ENCODE measurements at places on chromosomes 3 and 15.

DNA sequence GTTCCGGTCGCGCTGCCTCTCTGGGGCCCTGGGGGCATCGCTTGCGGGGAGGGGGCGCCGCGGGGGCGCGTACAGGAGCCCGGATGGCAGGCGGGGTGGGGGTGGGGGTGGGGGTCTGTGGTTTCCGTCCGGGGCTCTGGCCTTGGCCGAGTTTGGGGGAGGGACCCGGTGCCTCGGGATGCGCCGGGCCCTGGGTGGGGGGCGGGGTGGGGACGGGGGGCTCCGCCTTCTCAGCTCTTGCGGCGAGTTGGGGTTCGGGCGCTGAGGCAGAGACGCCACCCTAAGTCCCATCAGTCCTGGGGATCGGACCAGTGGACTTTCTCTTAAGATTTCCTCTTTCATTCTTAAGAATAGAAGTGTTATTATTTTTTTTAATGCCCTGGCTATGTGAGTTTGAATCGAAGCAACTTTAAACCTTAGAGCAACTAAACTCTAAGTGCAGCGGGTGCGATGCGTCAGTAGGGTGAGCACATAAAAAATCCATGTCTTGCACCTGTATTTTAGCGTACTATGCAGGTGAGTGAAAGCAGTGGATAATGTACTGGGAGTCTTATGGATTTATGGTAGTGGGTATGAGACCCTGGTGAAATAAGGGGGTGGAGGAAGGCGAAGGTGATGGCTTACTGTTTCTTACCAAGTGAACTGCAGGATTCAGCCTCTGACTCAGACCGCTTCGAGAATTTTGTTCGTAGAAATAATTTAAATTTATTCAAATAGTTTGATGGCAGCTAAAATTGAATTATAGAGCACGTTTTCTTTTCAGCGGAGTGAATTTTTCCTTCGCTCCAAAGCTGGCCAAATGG, 762 bp downstream of the CTNNB1 start:
- no peak for DNase-seq

GRCh38 chr3:12706504-12707253, 42.8 kb upstream of the RAF1 start:
- DNase-seq: no peak

DNA sequence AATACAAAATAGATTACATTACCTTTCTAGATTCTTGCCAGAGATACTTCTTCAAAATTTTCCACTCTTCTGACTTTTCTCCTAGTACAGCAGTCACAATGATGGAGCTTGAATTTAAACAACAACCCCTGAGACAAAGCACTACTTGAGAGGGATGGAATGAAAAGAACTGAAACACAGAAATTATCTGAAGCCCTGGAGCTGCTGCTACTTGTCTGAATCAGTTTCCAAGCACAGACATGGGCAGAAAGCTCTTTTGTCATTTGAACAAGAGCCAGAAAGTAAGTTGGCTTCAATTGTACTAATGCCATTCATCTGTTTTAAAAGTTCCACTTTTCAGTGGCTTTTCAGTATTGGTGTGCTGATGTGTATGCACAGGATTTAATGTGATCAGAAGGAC, 718.5 kb upstream of the ARPP21 start:
- no peak for DNase-seq

DNA sequence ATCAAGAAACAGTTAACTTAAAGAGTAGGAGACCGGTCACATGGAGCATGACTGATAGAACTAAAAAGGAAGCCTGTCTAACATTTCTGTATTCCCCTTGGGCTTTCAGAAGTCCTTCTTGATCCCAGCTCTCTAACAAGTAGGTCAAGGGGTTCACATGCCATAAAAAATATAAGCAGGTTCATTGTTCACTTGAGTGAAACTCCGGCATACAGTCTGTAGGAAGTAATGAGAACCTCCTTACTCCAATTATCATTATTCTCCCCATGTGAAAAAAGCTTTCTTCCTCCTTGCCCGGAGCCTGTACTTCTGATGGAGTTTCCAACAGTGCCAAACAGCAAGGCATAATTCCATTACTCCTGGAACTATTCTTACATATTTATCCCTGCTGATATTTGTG, 242.8 kb upstream of the CNTN4 start:
- DNase-seq: no peak

- no peak for DNase-seq
Observed at GRCh38 chr3:152874896-152875749, 40.2 kb downstream of the P2RY1 start.

GRCh38 chr3:17979252-17979651, 236.8 kb upstream of the TBC1D5 start:
- DNase-seq: no peak

GRCh38 chr3:12395349-12396012, 88.8 kb upstream of the TSEN2 start:
- DNase-seq: no peak

DNA sequence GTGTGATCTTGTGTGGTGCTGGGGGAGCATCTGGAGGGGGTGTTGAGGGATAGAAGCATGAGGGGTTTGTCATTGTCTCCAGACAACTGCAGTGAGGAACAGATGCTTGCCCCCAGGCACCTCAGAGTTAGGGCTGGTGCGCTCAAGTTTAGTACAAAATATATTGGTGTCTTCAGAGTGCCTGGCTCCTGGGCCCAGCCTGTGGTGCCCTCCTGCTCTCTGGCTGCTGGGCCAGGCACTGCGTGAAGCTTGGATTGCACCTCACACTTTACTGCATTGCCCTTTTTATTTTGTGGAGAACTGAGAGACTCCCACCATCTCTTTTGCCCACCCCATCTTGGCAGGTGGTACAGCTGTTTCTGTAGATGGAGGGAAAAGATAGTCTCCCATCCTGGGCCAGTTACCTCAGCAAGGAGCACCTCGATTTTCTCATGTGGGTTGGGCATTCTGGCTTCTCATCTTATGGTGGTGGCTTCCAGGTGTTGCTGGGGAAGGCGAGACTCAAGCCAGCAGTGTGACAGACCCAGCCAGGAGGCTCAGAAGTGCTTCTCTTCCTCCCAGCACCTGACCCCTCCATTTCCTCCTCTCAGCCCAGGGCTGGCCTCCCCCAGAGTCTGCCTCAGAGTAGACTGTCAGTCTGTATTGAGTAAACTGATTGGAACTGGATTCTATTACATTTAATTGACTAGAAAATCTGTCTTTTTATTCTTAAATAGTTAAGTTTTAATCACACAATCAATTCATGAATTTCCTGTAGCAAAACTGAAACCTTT, 140.5 kb downstream of the DNAJB8 start:
- no peak for DNase-seq

- no peak for DNase-seq
Observed at GRCh38 chr3:123618768-123619484, 34.1 kb upstream of the HACD2 start.

GRCh38 chr3:10986592-10986991, 6.0 kb upstream of the SLC6A1 start:
- DNase-seq: no peak

- DNase-seq: no peak
Observed at GRCh38 chr3:10960255-10960654, 32.3 kb upstream of the SLC6A1 start.

- no peak for DNase-seq
Observed at GRCh38 chr15:51398626-51399025, 57.2 kb downstream of the GLDN start.

DNA sequence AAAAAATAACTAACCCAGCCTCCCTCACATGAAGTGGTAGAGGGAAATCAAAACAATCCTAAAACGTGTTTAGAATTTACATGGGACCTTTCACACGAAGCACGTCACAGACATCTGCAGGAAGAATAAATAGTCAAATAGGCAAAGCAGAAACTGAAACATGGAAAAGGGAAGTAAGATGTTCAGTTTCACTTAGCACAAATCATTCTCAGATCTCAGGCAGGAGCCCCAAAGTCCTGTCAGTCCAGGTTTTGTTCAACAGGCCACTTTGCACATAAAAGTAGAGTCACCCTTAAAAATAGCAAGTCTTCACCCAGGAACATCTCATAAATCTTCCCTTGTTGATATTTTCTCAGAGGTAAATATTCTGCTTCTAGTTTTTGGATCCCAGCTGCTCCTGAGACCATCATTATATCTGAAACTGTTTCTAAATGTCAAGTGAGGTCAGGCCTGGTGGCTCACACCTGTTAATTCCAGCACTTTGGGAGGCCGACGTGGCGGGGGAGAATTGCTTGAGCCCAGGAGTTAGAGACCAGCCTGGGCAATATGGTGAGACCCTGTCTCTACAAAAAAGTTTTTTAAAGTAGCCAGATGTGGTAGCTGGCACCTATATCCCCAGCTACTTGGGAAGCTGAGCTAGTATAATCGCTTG, 1.9 kb downstream of the RUBCN start:
- DNase-seq: no peak

All from cortex of kidney (tissue), 1 donor.